ENCODE measurements at places on chromosomes 6 and 20.

DNA sequence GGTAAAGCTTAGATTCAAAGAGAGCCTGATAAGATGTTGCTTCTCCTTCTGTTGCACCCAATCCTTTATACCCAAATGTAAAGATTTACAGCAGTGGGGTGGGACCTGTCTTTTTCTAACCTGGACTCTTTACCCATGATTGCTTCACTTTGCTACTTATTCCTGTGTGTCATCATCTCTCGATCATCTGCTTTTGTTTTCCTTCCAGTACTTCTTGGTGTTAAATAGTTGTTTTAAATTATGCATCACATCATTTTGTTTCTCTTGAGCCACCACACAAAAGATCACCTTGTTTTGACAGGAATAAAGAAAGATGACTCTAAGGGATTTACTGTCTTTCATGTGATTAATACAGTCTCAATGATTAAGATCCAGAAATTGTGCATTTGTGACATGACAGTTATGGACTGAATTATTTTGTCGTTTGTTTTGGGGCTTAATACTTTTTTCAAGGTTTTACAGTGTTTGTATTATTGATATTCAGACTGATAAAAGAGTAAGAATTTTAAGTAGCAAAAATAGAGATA is 123.1 kb downstream of the CDKAL1 start:
- DNase-seq, result no peak

GRCh38 chr6:20700375-20700774 is 166.1 kb downstream of the CDKAL1 start:
- DNase-seq, result no peak

DNA sequence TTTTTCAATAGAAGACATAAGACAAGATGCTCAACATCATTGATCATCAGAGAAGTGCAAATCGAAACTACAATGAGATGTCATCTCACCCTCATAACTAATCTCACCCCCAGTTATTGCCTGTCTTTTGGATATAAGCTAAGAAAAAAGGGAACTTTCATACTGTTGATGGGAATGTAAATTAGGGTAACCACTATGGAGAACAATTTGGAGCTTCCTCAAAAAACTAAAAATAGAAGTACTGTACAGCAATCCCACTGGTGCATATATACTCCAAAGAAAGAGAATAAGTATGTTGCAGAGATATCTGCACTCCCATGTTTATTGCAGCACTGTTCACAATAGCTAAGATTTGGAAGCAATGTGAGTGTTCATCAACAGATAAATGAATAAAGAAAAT is 26.4 kb upstream of the PHF3 start:
- DNase-seq, result no peak

- peak; percentile 20 for DNase-seq
These were observed 755.8 kb downstream of the DHX35 start for GRCh38 chr20:39717936-39718335.

DNA sequence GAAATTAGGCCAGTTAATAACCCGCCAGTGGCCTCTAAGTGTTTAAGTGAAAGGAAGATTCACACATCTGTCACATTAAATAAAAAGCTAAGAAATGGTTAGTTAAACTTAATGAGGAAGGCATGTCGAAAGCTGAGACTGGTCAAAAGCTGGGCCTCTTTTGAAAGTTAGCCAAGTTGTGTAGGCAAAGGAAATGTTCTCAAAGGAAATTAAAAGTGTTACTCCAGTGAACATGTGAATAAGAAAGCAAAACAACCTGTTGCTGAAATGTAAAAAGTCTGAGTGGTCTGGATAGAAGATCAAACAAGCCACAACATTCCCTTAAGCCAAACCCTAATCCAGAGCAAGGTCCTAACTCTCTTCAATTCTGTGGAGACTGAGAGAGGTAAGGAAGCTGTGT is 10.9 kb upstream of the MTRF1L start:
- DNase-seq, result no peak

- no peak for DNase-seq
These were observed 910.8 kb downstream of the C6orf118 start for GRCh38 chr6:164398647-164399046.

Measured in fibroblast of skin of left quadriceps (primary cell).